ENCODE measurements at places on chromosomes 6 and 20. TPM values are rescaled to one million over a fixed set of nuclear protein-coding genes. Genes with fewer than 3 reads are reported as not detected.

Gene OR2H1
- not detected for total RNA-seq

DNA sequence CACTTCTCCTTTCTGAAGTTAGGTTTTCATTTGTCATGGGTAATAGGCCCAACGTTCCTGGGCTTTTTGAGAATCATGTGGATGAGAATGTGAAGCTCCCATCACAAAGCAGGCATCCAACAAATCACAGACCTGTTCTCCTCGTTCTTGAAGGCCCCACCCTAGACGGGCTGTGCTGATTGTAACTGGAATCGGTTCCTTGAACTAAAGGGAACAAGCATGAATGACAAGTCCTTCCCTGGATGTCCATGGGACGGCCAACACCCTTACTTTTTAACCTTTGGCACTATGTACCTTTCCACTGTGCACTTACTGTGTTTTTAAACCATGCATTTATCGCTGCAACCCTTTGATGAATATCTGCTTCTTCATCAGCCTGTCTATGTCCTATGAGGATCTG, 438.2 kb downstream of the CD83 start:
- no peak for DNase-seq
- H3K36me3 ChIP-seq, result no peaks in the 10 kb centered on the region
- no peaks in the 10 kb centered on the region for H3K27me3 ChIP-seq
- H3K4me3 ChIP-seq, result no peak overlapping the region
- H3K4me1 ChIP-seq, result peaks cover 14% of the 10 kb centered on the region

GRCh38 chr20:61299618-61300017, 47.6 kb downstream of the CDH4 start:
- no peak overlapping the region for H3K4me3 ChIP-seq

DNA sequence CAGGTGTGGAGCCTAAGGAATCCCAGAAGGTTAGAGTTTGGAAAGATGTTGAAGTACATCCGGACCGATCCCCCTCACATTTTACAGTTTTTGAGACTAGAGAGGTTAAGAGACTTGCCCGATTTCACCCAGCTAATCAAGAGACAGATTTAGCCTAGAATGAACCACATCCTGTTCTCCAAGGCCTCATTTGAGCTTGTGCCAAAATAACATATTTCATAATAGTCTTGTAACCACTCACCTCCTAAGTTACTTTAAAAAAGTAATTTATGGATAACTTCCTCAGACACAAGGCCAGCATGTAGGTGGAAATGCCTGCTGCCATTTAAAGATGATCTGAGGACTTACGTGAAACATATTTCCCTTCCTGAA, 39.8 kb upstream of the ARHGAP18 start:
- DNase-seq, result no peak
- H3K4me1 ChIP-seq, result peaks cover 6% of the 10 kb centered on the region
- H3K4me3 ChIP-seq, result no peak overlapping the region
- peak overlapping the region; percentile 18 for H3K27ac ChIP-seq

GRCh38 chr6:167683028-167683862, 143.5 kb upstream of the AFDN start:
- no peak overlapping the region for H3K4me3 ChIP-seq
- DNase-seq, result peak; percentile 85

Gene COX4I2
- total RNA-seq, result not detected

Data from right lobe of liver (tissue), 6 donors.